ENCODE measurements at places on chromosomes 2 and 18.

GRCh38 chr2:80153151-80153550 is 151.4 kb downstream of the LRRTM1 start:
- DNase-seq: no peak

- no peak for DNase-seq
These were observed 60.5 kb downstream of the HDLBP start for GRCh38 chr2:241254904-241255351.

GRCh38 chr18:390741-391478 is 109.6 kb downstream of the COLEC12 start:
- DNase-seq: no peak

DNA sequence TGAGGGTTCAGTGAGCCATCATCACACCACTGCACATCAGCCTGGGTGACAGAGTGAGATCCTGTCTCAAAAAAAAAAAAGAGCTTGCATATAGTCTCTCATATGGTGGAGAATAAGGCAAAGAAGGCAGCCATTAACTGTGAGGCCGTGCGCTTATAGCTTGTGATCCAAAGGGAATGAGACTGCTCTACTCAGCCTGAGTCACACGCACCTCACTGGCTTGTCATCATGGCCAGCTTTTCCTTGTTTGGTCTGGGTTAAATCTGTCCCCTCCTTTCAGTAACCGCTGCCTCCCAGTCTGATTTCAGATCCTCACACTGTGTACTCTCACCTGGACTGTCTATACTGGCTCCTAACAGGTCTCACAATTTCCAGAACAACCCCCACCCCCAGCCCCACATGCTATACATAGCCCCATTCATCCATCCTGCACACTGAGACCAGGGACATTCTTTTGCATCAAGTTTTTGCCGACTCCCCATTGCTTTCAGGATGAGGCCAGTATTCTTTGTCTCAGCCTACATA is 35.3 kb upstream of the ANKRD44 start:
- DNase-seq: no peak

- no peak for DNase-seq
These were observed 99.7 kb upstream of the UGP2 start for GRCh38 chr2:63741884-63742579.

DNA sequence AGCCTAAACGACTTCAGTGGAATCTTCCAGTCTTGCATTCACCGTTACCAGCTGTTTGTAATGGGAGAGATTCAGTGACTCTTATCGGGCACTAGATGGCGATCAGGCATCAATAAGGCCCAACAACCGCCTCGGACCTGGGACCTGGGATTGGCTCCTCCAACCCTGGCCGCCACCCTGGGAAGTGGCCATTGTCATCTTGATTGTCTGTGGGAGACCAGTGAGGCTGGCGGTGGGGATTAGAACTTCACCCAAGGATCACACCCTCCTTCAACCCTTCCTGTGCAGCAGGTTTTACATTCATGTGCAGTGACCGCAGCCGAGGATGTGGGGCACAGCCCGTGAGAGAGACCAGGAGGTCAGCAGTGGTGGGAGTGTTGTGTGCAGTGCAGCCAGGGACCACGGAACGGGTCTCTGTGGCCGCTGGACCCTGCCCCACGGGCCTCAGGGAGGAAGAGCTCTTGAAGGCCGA is 85.3 kb downstream of the SPP2 start:
- DNase-seq: peak; percentile 22

DNA sequence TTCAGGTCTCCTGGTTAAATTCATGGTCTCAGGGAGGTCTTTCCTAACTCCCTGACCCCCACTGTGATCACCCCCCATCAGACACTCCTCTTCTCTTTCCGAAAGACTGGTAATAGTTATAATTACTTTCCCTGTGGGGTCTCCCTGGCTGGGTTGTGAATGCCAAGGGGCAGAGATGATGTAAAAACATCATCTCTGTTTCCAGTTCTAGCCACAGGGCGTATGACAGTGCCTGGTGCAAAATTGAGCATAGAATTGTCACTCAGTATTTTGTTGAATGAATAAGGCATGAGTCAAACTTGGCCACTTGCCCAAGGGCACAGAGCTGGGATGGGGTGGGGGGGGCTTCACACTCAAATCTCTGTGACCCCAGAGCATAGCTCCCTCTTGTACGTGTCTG is 65.2 kb downstream of the LTBP1 start:
- no peak for DNase-seq

GRCh38 chr2:44479127-44479887 is 117.6 kb downstream of the CAMKMT start:
- DNase-seq: peak; percentile 66

DNA sequence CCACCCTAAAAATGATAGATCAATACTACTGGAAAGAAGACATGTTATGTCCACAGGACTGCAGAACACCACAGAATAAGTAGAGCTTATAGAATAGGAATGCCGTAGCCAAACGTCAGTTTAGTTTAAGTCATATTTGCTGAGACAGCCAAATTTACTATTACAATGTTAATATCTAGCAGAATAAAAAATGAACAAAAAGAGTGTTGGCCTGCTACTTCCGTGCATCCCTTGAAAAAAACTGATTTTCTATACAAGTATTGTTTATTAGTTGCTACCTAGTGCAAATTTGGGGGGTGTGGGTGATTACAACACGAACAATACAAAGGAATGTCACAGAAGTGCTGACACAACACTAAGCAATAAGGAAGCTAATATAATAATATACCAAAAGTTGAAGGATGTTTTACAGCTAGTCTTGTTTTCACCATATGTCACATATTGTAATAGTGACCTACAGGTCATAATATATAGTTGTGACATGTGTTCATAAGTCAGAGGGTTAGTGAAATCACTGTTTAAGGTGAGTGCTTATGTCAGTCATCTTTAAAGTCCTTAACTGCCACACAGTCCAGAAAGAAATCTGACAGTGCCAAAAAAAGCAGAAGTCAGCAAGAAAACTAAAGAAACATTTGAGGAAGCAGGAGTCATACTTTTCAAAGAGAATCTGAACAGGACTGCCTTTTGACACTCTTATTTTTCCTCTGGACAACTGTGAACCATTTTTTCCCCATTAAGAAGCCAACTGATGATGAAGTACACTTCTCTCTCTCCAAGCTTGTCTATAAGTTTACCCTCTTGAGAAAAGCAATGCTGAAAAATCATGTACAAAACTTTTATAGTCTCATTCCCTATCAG is 376.4 kb downstream of the ZEB2 start:
- no peak for DNase-seq

- DNase-seq: no peak
These were observed 63.6 kb upstream of the HDAC4 start for GRCh38 chr2:239464166-239465016.

- DNase-seq: no peak
These were observed 451.6 kb upstream of the SALL3 start for GRCh38 chr18:78527984-78528383.

GRCh38 chr2:190723397-190724090 is 74.7 kb downstream of the NAB1 start:
- DNase-seq: no peak

DNA sequence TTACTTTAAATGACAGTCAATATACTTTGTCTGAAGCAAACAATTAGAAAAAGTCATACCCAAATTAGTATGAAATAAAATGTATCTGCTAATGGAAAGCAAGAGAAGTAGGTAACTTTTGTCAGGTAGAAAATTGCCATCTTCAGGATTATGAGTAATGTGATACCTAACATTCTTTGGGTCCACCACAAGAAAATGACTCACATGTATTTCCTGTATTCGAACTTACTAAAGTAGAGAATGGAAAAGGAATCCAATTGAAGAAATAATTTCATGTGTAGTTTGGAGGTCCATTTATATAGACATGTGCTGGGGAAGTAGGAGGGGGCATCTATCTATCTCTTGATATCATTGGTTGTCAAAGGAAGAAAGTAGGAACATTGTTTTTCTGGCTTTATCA is 636.2 kb upstream of the CHAC2 start:
- no peak for DNase-seq

- no peak for DNase-seq
These were observed 62.2 kb downstream of the EDAR start for GRCh38 chr2:108926561-108927380.

GRCh38 chr2:102120261-102120660 is 22.3 kb upstream of the IL1R1 start:
- DNase-seq: no peak

DNA sequence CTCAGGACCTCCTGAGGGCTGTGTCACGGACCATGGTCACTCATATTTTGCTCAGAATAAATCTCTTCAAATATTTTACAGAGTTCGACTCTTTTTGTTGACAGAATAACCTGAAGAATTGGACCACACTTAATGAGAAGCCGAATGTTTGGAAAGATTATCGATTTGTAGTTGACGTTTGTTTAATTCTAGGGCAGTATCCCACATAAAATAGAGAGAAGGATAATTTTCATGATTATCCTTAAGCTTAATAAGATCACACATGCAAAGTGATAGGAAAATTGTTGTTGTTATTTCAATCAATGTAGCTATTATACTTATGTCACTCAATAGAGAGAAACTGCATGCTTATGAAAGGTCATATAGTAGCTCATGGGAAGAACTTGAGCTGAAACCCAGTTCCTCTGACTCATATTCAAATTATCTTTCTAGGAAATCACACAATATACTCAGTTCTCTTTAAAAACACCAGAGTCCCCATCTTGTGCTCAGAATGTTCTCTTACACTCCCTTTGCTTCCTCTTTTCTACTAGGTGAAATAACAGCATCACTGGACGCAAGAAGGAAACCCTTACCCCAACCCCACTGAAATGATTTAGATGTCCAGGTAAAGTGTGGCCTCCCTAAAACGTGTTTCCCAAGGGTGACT is 982.1 kb downstream of the TSN start:
- DNase-seq: no peak

DNA sequence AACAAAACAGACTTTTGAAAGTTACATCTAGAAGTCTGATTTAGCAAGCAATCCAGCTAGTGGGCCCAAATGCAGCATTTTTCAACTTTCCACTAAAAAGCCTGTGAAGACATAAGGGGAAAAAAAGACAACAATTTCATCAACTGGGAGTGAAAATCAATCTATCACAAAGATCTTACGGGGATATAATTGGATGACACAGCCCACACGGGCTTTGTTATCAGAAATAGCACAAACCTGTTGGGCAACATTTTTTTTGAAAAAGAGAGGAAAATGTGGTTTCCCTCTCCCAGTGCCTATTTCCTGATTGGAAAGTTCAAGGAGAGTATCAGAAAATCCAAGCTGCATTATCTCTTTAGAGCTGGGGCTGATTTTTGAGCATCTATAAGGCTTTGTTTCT is 132.7 kb downstream of the EVA1A start:
- no peak for DNase-seq

DNA sequence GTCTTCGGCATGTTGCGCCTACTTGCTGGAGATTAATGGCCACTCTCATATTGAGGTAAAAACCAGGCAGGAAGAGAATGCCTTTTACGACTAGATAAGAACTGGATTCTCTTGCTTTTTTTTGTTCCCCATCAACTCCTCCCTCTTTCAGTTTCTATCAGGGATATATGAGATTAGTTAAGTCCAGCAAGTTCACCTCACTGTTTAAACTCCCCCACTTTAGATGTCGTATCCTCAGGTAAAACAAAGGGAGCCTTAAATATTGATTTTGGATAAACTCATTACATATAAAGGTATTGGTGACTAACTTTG is 98.4 kb downstream of the PLEKHM3 start:
- no peak for DNase-seq

DNA sequence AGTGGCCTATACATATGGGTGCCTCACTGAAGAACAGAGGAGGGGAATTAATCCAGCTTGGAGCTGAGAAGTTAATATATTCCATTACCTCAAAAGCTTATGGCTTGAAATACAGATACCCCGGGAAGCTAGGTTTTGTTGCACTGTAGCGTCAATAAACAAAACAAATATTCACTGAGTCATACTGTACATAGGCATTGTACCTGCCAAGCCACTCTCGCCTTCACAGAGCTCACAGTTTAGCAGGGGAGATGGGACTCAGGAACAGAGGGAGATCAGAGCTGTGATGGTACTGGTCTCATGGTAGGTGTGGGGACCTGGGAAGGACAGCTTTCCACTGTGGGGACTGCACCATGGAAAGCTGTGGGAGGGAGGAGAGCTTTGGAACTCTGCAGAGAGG is 111.2 kb upstream of the ST6GAL2 start:
- DNase-seq: no peak

- DNase-seq: no peak
These were observed 370.8 kb downstream of the LNPK start for GRCh38 chr2:175631245-175631623.

DNA sequence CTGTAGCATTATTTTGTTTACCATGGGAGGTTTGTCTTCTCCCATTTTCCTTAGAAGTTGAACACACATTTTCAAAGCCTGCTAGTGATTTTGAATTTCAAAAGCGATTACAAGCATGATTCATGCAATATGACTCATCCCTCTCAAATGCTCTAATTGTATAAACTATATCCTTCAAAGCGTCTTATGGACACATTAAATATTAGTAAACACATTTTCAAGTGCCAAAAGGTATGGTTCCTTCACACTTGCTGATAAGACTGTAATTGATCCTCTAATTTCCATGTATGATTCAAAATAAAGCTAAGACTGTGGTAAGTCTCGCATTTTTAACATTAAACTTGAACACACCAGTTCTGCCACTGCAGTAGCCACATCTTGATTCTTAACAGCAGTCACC is 512.9 kb downstream of the LRRTM4 start:
- no peak for DNase-seq

DNA sequence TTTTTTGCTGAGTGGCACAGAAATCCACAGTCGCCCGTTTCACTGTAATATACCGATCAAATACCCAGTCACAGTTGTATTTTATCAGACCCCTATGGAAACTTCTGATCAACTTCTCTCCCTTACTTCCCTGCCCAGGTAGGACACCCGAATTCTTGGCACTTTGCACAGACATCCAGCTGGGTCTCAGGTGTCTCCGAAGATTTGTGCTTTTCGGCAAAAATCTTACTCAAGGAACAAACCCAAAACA is 596 bp downstream of the MREG start:
- DNase-seq: no peak

DNA sequence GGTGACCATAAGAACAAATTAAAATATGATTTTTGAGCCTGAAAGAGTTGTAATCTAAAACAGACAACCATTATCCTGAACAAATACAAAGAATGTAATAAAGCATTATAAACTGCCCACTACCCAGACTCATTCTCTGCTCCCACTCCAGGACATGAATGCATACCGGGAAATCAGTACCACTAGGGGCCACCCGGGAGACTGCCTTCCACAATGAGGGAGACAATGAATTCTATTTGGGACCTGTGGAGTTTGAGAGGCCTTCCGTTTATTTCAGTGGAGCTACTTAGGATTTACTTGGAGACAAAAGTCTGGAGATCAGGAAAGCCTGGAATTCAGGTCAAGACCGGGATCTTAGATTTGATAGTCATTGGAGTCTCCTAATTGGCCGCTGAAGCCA is 50.0 kb downstream of the NAB1 start:
- no peak for DNase-seq

DNA sequence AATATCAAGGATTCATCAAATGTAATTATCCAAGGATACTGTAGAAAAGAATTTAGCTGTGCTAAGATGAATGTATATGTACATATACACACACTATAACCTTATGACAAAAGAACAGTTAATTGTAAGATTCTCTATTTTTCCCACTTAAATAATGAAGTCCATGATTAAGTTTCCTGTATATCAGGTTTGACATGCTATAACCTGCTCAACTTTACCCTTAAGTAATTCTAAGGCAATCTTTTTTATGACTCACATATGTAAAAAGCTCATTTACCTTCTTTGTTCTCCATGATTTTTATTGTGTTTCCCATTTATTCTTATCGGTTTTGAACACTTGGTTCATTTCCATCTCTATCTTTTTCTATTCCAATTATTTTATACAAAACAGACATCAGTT is 1213.1 kb upstream of the SLC39A10 start:
- no peak for DNase-seq

Data from GM12864 (cell line).